ENCODE measurements at places on chromosomes 2 and 18. TPM values are rescaled to one million over a fixed set of nuclear protein-coding genes. Genes with fewer than 3 reads are reported as not detected.

GRCh38 chr2:112714331-112714730, 6.5 kb upstream of the NT5DC4 start:
- no peak for DNase-seq

- no peak for DNase-seq
Observed at GRCh38 chr2:224029876-224030275, 9.2 kb downstream of the SERPINE2 start.

DNA sequence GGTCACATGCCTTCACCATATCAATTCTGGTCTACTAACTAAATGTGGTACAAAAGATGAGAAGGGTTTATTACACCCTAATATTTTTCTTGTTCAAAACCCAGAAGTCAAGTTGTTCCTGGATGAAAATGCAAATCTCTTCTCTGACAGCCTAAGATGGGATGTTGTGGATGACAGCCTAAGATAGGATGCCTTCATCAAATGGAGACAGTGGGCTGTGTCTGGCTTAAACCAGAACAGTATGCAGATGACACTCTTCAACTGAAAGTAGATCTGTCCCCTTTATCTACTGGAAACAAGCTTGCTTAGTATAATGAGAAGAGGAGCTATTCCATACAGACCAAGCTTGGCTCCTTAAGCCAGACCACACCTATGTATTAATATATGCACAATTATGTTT, 17.7 kb downstream of the NXPH2 start:
- DNase-seq: no peak

GRCh38 chr2:54271843-54272627, 16.0 kb upstream of the TSPYL6 start:
- DNase-seq: no peak

The FANCL gene
- total RNA-seq: 52.8 TPM

GRCh38 chr2:226575928-226576327, 223.7 kb downstream of the IRS1 start:
- DNase-seq: peak; percentile 23

- no peak for DNase-seq
Observed at GRCh38 chr2:45774688-45775244, 123.3 kb downstream of the PRKCE start.

- peak; percentile 79 for DNase-seq
Observed at GRCh38 chr18:77223653-77224052, 26.0 kb upstream of the GALR1 start.

- peak; percentile 10 for DNase-seq
Observed at GRCh38 chr2:38294597-38294996, 82.5 kb downstream of the ATL2 start.

The TUBA3E gene
- total RNA-seq: not detected

- DNase-seq: peak; percentile 32
Observed at GRCh38 chr2:110748489-110748867, 16.1 kb downstream of the ACOXL start.

DNA sequence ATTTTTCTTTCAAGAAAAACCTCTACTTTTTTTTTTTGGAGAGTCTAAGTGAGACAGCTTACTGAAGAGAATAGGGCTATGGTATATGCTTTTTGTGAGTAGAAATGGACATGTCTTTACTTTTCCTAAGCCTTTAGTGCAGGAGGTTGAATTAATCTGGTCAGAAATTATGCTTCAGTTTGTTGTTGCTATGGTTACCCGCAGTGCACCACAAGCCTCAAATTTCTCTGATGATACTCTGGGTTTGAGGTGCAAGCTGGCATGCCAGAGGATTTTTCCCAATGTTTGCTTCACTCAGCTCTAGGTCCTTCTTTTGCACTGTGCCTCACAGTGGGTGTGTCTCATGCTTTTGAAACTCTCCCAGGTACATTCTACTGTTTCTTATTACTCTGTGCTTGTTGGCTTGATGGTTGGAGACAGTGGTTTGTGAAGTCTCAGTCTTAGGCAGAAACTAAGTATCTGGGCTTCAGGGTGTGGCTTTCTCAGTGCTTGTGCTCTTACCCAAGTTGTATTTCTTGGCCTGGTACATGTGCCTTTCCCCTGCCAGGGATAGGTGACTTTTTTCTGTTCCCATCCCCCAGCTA, 278.3 kb downstream of the RBM43 start:
- peak; percentile 44 for DNase-seq

The CXCR1 gene
- total RNA-seq: not detected

The SATB2 gene
- total RNA-seq: 7.8 TPM

The SCYGR4 gene
- not detected for total RNA-seq

- no peak for DNase-seq
Observed at GRCh38 chr2:230975927-230976326, 20.0 kb upstream of the SPATA3 start.

- DNase-seq: peak; percentile 78
Observed at GRCh38 chr2:62814123-62814522, 108.6 kb downstream of the EHBP1 start.

DNA sequence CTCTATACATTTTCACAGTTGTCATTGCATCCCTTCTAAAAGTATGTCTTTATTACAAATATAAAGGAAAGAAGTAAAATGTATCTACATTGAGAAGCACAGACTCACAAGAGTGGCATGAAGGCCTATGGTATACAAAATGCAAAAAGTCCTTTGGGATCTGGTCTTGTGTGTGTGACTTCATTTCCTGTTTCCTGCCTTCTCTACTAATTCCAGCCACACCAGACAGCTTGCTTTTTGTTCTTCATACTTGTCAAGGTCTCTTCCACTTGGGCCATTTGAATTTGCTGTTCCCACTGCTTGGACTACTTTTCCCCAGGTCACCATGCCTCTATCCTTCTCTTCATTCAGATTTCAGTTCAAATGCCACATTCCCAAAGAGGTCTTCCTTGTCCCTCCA, 6.7 kb upstream of the PNO1 start:
- DNase-seq: no peak

DNA sequence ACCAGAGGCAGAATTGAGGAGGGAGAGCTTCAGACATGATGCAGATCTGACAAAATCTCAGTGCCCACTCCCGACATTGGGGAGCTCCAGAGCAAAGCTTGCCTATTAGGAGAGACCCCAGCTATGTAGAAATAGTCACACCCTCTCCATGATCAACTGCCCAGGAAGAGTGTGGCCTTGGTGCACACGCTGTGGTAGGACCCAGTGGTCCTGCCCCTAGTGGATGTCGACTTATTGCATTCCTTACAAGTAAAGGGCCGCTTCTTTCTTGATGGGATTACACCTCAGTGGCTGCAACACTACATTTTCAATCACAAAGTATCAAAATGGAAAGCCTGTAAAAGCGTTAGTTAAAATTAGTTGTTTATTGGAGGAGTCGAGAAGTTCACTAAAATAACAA, 64.2 kb downstream of the VRK2 start:
- no peak for DNase-seq

DNA sequence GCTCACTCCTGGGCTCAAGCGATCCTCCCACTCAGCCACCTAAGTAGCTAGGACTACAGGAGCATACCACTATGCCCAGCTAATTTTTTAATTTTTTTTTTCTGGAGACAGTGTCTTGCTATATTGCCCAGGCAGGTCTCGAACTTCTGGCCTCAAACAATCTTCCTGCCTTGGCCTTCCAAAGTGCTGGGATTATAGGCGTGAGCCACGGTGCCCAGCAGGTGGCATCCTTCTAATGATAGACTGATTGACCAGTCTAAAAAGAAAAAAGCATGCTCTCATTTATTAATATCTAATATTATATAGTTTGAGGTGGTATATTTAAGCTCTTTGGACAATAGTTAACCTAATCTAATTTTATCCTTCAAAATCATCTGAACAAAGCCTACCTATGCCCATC, 198.6 kb downstream of the CAMKMT start:
- DNase-seq: peak; percentile 15

GRCh38 chr2:196453613-196454047, 185.9 kb upstream of the CCDC150 start:
- peak; percentile 49 for DNase-seq

GRCh38 chr18:22490429-22490846, 72.7 kb upstream of the CTAGE1 start:
- DNase-seq: no peak

DNA sequence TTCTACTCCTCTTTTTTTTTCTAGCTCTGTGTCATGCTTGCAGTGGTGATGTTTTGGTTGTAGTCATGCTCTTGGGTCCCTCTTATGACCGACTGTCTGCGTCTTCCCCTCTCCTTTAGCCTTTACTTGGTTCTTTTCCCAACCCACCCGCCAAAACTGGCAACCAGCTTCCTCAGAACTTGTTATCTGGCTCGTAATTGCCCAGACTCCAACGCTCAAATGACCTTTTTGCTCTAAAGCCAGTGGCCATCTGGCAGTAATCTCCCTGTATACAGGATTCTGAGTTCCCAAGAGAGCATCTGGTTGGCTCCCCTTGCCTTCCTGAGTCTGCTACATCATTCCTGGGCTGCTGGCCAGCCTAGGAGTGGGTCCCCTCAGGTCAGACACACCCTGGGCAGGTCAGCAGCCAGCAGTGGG, 147.2 kb downstream of the MGAT5 start:
- peak; percentile 41 for DNase-seq

DNA sequence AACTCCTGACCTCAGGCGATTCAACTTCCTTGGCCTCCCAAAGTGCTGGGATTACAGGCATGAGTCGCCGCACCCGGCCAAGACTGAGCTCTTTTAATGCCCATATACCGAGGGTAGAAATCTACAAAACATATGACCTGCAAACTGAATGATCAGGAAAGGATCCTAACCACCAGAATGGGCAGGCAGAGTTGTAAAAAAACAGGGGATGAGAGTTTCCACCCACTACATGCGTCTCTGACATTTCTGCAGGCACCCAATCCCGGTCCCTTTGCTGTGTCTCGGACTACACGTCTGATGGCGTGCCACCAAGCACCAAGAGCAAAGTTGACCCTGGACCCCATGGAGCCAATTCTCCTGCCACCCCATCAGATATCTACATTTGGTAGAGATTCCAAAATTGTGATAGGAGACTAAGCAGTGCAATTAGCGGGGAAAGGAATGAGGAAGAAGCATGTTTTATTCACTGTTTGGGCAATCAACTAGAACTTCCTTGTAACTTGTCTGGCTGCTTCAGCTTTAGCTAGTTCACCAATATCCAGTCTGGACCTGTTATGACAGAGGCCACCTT, 74.1 kb downstream of the ATP8B1 start:
- peak; percentile 80 for DNase-seq
